NCI-H460 (cell line): ENCODE measurements at places on chromosomes 3 and 15. TPM values are rescaled to one million over a fixed set of nuclear protein-coding genes. Genes with fewer than 3 reads are reported as not detected.

DNA sequence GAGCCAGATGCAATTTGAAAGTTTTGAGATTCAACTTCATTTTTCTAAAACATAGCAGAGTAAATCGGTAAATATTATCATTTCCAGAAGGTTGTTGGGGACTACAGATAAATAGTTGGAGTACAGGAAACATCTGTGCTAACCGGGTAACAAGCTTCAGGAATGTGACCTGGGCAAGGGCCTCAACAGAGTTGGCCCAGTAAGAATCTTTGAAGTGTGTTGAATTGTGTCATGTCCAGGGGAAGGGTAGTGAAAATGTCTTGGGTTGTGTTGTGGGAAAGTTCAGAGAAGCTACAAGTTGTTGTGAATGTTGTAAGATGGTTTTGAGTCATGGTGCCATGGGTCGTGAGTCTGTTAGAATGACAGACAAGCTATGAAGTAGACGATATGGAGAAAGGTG is 35.7 kb downstream of the SQOR start:
- DNase-seq, result no peak

DNA sequence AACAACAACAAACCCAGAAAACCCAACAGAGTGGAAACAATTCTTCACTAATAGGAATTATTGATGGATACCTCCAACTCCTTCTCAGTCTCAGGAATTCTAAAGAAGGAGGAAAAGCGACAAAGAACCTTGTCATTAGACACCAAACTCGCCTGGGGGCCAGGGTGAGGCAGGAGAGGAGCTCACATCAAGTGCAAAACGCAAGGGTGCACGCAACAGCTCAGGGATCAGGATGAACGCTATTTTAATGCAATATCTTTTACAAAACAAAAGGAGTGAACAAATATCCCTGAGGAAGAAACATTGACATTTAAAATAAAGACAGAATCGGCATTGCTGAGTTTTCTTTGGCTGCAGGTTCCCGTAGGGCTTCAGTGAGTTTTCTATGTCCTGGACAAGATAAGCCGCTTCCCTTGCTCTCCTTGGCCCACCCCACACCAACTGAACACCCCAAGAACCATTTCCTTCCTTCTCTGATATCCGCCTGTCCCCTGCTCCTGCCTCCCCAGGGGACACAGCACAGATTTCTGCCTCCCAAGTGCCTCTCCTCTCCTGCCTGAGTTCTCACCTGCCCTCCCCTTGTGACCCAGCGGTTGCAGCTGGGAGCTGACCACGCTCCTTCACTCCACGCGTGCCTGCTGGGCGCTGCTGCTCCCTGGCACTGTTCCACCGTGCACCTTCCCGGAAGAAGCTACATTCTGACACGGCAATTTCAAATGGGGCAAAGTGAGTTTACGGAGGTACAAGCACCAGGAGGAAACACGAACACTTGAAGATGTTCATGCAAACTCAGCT is 63.0 kb downstream of the ATP10A start:
- no peak for DNase-seq

The PDCD7 gene
- 18.6 and 20.1 TPM in 2 replicates for total RNA-seq

The LIPH gene
- 6.0 and 8.0 TPM in 2 replicates for total RNA-seq

GRCh38 chr15:60656041-60656440 is 177.1 kb upstream of the ICE2 start:
- no peak for DNase-seq

The RARRES1 gene
- not detected in 2 replicates for total RNA-seq

DNA sequence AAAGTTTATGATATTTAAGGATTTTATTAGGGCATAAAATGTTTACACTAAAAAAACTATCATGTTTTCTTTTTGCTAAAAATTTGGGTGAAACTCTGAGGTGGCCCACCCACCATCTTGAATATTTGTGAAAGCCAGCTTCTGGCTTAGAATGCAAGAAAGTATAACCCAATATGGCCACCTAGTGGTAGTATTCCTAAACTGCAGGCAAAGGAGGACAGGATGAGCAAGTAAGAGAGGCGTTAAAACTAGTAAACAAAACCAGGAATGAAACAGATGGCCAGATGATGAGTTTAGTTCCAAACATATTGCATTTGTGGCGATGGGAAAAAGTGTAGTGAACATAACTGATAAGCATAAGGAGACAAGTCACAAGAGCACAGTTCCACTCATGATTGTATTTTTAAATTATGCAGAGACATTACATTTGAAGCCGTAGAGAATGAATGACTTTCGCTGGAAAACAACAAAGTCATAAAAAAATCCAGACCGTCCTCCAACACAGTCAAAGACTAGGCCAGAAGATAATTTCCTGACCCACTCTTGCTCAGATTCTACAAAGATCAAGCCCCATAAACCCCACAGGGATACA is 103.3 kb upstream of the PRTG start:
- peak; percentile 76 for DNase-seq

- DNase-seq, result no peak
Measured at GRCh38 chr3:102129760-102130608, 280.7 kb downstream of the NFKBIZ start.

DNA sequence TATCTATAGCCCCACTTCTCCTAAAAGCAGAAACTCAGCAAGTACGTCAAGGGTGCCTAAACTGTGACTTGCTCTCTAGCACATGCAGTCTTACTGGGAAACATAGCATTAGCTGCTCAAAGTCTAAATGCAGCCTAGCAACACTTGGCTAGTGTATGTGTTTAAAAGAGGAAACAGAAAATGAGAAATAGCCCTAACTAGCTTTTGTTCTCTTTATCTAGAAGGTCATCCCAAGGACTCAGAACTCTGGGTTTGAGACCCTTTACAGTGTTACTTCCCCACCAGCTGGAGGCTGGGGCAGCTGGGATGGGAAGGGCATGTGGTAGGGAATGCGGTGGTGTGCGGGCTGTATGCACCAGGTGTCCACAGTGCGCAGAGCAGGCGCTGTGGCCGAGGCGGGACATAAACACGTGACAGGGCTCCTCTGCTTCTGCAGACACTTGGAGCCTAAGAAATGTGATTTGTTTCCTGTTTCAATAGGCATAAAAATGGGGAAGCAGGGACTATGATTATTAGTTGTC is 13.3 kb downstream of the ETV5 start:
- DNase-seq, result no peak

DNA sequence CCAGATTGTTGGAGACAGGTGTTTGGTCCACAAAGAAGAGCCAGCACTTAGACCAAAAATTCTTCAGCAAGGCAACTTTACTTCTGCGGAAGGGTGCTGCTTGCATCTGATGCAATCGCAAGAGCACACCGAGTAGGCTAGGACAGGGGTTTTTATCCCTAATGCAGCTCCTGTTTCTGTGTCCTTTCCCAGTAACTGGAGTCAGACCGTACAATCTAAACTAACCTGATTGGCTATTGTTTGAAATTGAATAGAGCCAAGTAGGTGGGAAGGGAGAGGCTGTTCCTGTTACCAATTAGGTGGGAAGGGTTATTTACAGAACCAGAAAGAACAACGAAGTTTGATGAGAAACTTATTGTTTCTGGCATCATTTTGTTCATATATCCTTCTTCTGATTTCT is 77.6 kb downstream of the CHCHD4 start:
- no peak for DNase-seq

DNA sequence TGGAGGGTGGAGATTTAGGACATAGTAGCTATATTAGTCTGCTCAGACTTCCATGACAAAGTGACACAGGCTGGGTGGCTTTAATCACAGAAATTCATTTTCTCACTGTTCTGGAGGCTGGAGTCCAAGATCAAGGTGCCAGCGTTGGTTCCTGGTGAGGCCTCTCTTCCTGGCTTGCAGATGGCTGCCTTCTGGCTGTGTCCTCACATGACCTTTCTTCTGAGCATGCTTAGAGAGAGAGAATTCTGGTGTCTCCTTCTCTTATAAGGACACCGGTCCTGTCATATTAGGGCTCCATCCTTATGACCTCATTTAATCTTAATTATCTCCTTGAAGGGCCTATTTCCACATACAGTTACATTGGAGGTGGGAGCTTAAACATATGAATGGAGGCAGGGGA is 14.9 kb upstream of the SHC4 start:
- no peak for DNase-seq
